ENCODE measurements at places on chromosomes 11 and 22.

DNA sequence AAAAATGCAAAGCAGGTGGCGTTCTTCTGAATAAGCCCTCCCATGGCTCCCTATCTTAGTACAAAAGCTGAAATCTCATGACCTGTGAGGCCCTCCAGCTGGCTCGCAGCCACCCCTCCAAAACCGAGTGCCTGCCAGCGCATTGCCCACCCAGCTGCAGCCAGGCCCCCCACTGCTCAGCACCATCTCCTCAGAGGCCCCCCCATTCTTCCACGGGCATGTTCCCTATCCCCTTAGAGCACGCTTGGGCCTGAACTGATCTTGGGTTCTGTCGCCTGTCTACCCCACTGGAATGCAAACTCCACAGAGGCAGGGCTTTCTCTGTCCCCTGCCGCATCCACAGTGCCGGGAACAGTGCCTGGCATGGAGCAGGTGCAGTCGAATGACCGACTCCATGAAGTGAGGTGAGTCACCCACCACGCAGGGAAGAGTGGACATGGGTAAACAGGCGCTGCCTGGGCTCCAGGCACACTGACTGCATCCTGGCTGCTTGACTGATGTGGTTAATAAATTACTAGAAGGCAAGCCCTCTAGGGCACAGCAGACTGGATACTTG, 11.3 kb upstream of the EFCAB6 start:
- peak; percentile 52 for DNase-seq

DNA sequence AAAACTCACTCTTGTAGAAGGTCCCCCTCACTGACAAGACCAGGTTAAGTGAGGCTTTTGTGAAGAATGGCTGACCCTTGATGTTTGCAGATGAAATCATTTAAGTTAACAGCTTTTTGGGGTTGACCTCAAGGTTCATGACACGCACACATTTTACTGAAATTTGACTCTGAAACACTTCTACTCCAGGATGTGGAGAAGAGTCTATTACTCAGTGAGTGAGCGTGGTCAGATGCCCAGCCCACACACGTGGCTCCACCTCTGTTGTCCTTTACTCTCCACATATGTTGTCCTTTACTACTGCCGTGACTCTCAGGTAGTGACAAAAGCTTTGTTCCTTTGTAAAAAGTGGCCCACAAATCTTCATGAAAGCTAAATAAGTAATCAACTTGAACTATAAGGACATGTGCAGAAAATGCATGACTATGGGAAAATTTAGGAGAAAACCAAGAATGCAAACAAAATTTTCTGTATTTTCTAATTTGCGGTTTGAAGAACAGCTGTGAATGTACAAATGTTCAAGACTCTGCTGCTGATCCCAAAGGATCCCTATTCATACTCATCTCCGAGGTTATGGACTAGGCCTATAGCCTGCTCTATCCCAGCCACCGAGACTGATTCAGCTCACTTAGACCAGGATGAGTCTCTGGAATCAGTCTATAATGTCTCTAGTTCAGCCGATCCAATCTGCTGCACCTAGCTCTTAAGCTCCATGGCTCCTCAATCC, 22.4 kb downstream of the XRRA1 start:
- no peak for DNase-seq

DNA sequence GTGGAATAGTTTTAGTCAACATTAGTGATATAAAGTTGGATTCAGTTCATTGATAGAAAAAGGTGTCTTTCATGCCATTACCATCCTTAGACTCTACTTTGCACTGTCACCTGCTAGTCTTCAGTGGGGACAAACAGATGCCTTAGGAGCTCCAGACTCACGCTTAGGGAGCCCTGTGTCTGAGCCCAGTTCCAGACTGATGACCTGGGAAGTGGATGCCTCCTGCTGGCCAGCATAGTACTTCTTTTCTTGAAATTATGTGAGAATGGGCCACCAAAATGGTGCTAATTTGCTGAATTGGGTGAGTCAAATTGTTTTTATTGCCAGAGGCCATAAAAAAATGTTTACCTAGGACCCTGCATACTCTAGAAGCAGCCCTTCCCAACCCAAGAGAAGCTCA, 53.9 kb downstream of the NOX4 start:
- no peak for DNase-seq

GRCh38 chr11:66421492-66422205, 814 bp downstream of the NPAS4 start:
- DNase-seq = no peak

DNA sequence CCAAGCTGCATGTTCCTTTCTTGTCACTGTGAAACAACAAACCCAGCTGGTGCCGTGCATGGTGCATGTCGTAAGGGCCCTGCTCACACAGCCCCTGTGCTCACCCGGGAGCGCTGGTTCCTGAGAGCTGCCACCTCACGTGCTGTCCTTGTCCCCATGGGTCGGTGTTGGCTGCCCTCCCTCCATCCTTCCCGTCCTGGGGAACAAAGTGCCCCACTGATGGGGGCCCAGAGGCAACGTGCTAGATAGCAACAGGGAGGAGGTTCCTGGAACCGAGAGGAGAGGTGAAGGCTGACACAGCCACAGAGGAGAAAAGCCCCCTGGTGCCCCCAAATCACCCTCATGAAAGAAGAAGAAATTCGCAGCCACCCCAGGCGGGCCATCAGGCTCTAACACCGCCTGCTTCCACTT, 56.6 kb upstream of the SLC22A12 start:
- no peak for DNase-seq

GRCh38 chr11:62673196-62673525, 1.1 kb upstream of the LBHD1 start:
- DNase-seq = no peak

- no peak for DNase-seq
Observed at GRCh38 chr11:117621226-117621625, 175.8 kb downstream of the DSCAML1 start.

GRCh38 chr11:85668157-85668556, 3.2 kb upstream of the CREBZF start:
- DNase-seq = no peak

DNA sequence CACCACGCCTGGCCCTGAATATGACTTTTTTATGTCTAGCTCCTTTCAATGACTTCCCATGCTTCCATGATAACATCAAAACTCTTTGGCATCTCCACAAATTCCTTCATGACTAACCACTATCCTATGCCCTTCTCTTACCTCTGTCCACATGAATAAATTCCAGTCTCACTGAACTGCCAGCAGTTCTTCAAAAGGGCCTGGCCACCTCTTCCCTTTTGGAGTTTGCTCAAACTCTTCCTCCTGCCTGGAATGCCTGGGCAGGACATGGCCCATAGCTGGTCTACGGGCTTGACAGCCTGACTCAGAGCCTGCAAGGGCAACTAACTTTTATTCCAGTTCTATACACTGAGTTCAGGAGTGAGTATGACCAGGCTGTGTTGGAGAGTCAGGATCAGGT, 41.8 kb upstream of the ZBTB16 start:
- DNase-seq = no peak

All from DMS79 treated with DMSO at 0.1 percent for 48 hours (cell line).